ENCODE measurements at places on chromosomes 7 and 10.
A peak's percentile ranks its signal among the peaks of the same experiment; 100 is the strongest.

DNA sequence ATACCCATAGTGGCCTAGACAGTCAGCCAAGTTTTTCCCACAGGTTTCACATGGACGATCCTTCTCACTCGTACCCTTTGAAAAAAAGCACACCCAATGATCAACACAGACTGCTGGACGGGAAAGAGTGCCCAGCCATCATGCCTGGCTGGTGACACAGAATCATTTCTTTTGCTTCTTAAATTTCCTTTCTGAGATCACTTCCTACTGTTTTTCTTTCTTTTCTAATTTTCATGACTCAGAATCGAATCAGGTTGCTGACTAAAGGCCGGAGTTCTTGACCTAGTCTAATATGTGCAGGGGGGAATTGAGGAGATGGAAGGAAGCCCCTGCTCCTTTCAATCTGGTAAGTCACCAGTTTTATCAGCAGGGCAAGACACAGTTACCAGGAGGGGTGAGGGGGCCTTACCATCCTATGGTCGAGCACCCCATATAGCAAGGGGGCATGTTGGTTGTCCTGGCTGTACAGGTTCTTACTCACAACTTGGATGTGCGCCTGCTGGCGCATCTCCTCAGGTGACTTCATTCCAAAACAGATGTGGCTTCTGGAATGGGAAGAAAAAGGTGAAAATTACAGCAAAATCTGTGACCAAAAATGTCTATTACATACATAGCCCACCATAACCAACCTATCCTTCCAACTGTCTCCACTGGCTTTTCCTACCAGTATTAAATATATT, 3.5 kb downstream of the POLR3A start:
- no peak for DNase-seq

DNA sequence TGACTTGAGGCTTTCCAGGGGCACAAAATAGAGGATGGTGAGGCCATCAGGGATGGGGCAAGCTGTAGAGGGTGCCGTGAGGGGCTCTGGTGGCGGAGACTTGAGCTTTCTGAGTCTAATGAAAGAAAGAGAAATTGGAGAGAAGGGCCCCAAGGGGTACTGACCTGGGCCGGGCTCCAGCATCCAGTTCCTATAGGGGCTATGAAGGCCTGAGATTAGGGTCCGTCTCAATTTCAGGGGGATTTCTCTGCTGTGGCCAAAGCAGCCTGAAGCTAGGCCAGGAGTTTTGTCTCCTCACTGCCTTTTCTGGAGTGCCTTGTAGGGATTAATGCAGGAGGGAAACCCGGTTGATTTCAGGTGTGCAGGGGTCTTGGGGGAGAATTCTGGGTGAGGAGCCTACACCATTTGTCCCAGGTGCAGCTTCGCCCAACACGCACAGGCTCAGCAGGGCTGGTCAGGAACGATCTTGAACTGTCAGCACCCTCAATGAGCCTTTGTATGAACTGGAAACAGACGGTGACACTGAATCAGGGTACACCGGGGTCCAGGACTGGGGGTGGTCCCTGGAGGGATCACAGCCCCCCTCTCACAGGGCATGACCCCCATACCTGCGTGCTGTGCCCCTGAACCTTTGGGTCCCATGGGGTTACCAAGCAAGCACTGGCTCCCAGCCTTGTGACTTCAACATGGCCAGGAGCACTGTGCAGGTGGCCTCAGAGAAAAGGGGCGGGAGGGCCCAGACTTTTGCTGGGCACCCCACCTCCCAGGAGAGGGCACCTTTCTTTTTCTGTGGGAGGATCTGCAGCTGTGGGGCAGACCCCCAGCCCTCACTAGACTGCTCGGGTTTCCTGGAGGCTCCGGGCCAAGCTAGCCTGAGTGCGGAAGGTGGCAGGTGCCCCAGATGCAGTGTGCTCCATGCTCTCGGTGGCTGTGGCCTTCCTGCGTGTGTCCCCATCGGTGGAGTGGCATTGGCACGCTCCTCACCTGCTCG, 122.9 kb upstream of the RET start:
- DNase-seq: no peak

- no peak for DNase-seq
Measured at GRCh38 chr7:106659166-106659962, 1.6 kb downstream of the CCDC71L start.

DNA sequence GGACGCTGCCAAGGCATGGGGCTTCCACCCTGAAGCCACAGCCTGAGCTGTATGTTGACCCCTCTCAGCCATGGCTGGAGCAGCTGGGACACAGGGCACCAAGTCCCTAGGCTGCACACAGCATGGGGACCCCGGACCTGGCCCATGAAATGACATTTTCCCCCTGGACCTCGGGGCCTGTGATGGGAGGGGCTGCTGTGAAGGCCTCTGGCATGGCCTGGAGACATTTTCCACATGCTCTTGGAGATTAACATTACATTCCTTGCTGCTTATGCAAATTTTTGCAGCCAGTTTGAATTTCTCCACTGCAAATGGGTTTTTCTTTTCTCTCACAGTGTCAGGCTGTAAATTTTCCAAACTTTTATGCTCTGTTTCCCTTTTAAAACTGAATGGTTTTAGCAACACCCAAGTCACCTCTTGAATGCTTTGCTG, 463.6 kb downstream of the ZWINT start:
- peak; percentile 56 for DNase-seq

DNA sequence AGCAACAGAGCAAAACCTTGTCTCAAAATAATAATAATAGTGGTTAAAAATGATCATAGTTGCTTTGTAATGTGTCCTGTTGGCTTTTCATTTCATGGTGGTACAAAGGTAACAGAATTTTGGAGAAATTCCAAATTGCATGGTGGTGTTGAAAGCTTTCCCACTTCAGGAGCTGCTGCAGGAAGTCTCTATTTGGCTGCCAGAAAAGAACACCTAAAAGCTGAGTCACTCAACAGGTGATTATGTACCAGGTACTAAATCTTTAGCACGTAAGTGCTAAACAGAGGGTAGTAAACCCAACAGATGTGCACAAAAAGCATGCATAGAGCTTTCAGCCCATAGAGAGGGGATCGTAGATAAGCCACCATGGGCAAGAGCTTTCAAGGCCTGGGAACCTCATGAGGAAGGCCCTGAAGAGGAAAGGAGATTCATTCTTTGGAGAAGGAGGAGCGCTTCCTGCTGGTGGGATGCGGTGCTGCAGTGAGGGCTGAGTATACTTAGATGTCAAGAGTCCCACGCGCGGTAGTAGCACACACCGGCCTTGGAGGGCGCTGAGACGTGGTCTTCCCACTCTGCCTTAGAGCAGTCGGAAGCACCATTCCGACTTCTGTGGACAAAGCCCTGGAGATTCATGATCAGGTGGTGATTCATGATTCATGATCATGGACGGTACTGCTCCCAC, 118.7 kb downstream of the RALA start:
- peak; percentile 77 for DNase-seq

DNA sequence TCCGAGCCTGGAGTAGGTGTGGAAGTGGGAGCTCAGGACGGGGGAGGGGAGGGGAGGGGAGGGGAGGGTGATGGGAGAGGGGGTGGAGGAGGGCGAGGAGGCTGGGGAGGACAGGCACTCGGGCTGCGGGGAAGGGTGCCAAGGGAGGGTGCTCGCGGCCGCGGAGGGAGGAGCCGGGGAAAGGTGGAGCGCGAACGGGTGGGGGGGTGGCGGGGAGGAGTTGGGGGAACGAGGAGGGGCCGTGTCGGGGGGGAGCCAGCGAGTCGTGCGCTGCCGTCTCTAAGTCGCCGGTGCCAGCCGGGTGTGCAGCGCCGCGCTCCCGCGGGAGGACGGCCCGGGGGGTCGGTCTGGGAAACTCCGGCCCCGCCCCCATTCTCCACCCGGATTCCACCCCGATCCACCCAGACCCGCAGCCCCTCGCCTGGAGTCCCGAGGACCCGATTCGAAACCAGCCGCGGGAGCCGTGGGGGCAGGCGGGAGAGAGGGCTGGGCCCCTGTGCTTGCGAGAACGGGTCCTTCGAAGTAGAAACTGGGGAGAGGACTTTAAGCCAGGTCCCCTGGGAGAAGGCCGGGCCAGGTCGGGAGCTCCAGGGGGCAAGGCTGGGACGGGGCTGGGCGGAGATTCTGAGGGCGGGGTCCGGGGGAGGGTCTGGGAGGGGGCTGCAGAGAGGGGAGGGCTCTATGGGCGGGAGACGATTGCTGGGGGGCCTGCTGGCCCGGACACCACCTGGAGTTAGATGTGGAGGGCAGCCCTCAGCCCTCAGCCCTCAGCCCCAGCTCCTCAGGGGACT, at the start of gene ZNF467:
Gene ZNF467 (minus strand): TSS at position 143 of the 791 bp plus-strand sequence. CDS start 2,556 bp downstream, outside the sequence.
- DNase-seq: peak; percentile 69

- DNase-seq: no peak
Measured at GRCh38 chr7:81687062-81687461, 82.8 kb downstream of the HGF start.

- DNase-seq: no peak
Measured at GRCh38 chr10:95319239-95319638, 28.4 kb upstream of the PDLIM1 start.

DNA sequence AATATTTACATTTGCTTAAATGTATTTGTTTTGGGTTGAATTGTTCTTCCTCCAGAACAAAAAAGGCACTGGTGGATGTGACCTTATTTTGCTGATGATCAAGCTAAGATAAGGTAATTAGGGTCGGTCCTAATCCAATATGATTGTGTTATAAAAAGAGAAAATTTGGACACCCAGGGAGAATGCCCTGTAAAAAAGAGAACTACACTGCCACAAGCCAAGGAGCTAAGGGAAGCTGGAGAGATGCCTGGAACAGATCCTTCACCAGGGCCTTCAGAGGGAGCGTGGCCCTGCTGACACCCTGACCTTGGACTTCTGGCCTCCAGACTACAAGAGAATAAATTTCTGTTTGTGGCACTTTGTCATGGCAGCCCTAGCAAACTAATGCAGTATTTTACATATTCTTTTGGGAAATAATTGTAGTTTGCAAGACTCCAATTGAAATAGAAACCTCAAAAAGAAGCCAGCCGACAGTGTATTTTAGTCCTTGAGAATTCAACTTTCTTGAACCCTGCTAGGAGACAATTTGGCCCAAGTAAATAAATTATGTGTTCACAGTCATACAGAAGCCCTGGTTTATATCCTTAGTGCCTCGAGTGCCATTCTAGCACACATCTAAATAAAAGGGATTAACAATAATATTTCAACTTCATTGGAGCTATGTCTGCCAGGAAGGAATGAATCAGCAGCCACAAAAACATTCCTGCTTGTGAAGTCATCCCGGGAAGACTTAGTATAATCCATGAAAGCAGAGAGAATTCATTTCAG, 164.6 kb downstream of the PKD1L1 start:
- DNase-seq: no peak

DNA sequence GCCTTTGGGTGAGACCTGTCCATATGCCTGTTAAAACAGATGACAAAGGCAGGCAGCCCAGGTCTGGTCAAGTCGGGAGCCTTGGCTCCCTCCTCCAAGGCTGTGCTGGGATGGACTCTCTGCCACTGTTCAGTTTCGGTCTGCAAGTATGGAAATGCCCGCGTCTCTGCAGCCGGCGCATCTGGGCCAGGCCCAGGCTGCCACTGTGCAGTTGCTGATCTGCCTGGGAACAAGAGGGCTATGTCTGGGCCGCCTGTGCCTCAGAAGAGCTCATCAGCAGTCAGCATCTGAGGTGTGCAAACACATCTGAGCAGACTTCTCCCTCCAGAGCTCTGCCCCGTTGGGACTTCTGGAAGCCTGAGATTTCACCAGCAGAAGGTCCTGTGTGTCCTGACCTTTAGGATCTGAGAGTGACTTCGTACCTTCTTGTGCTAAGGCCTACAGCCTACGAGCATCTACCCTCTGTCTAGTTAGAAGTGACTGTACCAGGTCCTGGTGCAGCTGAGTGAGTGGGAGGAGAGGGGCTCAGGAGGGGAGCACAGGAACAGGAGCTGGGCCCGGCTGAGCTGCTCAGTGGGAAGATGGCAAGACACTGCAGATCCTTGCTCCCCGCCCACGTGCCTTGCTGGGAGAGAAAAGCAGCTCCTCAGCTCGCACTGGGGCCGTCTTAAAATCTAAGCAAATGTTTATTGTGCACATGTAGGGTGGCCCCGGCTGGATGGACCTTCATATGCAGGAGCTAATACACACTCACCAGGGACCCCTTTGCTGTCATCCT, 50.9 kb downstream of the DOCK1 start:
- DNase-seq: no peak

DNA sequence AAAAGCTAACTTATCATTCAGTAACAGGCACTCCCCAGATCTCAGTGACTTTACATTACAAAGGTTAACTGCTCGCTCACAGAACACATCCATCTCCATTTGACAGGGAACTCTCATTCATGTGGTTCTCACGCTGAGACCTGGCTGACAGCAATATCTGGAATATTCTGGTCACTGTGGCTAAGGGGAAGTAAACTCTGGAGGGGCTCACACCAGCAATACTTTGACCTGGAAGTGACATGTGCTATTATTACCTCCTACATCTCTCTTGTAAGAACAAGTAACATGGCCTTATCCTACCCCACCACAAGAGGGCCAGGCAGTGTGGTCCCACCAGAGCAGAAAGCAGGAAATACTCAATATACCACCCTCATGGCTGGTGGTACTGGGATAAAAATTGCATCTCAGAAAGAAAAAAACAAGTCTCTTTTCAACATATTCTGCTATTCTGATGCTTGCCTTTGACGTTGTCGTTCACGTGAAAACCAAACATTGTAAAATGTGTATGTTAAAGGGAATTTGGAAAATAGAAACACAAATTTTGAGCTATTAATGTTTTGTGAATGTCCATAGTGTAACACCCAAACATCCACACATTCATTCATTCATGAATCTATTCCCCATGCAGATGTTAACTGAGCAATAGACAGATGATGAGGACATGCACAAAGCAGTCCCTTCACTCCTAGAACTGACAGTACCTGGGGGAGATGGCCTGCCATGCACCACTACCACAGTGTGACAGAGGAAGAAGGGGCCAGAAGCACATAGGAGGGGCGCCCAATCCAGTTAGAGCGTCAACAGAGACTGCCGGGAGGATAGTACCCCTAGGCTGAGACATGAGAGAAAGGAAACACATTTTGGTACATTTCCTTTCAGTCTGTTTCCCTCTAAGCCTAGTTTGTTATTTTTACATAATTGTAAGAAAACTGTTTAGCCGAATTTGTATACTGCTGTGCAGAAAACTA, 166.0 kb upstream of the SP4 start:
- peak; percentile 56 for DNase-seq

DNA sequence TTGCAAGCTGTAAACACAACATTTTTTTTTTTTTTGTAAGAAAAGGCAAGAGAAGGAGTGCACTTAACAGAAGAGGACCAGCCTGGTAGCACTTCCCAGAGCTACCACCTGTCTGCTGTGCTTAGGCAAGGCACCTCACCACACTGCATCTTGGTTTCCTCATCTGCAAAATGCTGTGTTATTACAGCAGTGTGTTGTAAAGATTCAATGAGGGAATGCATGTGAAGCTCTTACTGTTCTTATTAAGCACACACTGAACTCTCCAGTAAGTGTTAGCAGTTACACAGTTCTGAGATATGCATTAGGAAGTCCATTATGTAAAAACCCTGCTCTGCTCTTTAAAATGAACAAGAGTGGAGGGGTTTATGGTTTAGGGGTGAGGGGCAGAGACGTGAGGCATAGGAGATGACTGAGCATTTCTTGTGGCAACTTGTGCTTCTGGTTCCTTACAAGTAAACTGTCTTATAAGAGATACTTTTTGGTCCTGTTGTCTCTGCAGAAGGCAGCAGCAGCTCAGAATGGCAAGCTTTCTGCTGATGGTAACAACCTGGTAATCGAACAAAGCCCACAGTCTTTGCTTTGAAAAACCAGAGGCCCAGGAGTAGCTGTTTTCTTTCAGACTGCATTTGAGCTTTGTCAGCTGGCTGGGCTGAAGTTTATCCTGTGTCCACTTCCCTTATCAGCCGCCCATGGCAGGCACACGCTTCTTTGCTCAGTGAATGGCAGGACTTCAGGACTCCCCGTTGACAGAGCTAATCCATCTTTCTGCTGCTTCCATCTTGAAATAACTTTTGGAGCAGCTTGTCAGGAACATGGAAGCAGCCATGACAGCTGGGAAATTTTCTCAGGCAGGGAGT, 98.8 kb upstream of the BMPER start:
- no peak for DNase-seq
